CD4-positive, alpha-beta T cell (primary cell): ENCODE measurements at places on chromosomes 3 and 15.

DNA sequence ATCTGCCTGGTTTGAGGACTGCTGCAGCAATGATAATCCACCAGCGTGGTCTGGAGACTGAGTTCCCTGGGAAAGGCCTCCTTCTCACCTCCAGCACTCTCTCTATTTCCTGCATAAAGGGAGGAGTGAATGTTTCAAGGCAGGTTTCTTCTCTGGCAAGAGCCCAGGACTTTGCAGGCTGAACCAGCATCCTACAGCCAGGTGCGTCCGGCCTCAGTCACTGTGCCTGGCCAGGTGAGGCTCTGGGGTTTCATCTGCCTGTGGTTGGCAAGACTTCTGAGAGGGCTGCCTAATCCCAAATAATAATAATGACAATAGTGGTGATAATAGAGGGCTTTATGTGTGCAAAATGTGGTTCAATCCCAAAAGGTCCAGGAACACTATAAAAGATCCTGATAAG lies 269.0 kb upstream of the TBC1D5 start:
- no peak for DNase-seq

DNA sequence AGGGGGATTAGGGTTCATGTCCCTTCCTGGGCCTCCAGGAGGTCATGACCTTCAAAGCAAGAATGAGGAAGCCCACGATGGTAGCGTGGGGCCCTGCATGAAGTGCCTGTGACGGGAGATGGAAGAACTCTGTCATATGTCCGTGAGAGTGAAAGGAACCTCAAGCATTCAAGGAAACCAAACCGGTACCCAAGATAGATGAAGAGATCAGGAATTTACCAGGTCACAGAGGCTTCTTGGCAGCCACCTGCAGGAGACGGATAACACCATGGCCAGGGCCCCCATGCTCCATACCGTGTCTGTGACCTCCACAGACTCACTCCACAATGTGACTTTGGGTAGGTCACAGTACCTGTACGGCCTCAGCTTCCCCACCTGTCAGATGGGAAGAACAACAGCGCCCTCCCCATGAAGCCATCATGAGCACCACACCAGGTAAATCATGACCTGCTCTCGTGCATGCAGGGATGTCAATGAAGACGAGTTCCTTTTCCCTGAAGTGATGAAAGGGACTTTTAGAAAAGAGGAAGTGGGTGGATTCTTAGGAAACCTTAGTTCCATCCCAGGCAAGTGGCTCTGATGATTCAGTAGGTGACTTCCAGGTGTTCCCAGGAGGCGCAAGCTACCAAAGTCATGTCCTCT lies 23.3 kb upstream of the CYP11A1 start:
- no peak for DNase-seq

DNA sequence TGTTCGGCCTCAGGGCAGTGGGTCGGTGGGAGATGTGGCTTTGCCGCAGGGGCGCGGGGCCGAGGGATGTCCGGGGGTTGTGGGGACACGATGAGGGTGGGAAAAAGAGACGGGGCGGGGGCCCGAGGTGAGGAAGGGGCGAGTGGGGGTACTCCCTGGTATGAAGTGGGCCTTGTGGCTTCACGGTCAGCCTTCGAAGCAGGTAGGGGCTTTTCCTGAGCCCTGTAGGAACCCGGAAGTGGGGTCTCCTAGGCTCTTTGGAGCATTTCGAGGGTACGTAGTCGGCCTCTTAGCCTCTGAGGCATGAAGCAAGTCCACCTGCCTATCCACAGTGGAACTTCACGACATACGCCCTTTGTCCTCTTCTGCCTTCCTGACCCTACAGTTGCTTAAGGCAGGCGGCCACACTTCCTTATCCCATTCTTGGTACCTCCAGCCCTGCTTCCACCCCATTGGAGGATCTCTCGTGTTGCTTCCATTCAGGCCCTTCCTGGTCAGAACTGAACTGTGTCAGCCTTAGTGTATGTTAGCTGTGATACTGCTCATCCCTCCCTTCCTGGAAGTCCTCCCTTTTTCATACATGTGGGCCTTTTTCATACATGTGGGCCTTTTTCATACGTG lies 389 bp downstream of the ARPC4 start:
- DNase-seq: no peak

DNA sequence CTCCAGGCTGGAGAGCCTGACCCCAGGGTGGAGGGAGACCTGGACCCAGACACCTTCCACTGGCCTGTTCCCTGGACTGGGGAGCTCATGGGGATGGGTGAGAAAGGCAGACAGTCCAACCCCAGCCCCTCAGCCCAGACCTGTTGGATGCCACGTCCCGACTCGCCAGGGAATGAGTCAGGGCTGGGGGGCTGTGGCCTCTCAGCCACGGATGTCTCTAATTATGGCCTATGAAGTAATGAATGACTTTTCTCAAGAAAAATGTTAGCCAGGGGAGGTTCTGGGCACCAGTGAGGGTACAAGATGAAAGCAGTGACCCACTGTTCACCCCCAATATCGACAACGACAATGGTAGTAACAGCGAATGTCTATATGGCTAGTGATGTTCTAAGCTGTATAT lies 107.0 kb upstream of the RPL32 start:
- DNase-seq: no peak

GRCh38 chr3:189902230-189903186 lies 218.2 kb downstream of the P3H2 start:
- DNase-seq: no peak

- DNase-seq: no peak
These were observed 28.3 kb upstream of the PRR23E start for GRCh38 chr3:127164615-127165014.

- no peak for DNase-seq
These were observed 148.8 kb upstream of the HES1 start for GRCh38 chr3:193987186-193987585.

- DNase-seq: no peak
These were observed 28.0 kb downstream of the RFTN1 start for GRCh38 chr3:16485395-16485992.

- no peak for DNase-seq
These were observed 61.8 kb downstream of the SLC9A9 start for GRCh38 chr3:143786219-143787191.

GRCh38 chr15:54273928-54274327 lies 295.7 kb downstream of the UNC13C start:
- DNase-seq: no peak

GRCh38 chr3:197021231-197021630 lies 8.4 kb downstream of the MELTF start:
- DNase-seq: no peak

- DNase-seq: no peak
These were observed 107.0 kb downstream of the GREM1 start for GRCh38 chr15:32824777-32825176.

GRCh38 chr15:89096664-89097063 lies 8.4 kb downstream of the ABHD2 start:
- DNase-seq: no peak

DNA sequence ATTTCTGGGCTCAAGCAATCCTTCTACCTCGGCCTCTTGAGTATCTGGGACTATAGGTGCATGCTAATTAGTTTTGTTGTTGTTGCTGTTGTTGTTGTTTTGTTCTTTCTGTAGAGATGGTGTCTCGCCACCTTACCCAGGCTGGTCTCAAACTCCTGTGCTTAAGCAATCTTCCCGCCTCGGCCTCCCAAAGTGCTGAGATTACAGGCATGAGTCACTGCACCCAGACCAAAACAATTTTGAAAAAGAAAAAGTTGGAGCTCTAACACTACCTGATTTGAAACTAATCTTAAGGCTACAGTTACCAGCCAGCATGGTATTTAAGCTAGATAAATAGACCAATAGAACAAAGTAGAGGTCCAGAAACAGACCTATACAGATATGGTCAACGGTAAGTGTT lies 29.8 kb downstream of the KPNA1 start:
- DNase-seq: no peak

GRCh38 chr3:22176911-22177310 lies 425.9 kb upstream of the ZNF385D start:
- no peak for DNase-seq

GRCh38 chr3:146156095-146156494 lies 4.9 kb downstream of the PLOD2 start:
- no peak for DNase-seq

GRCh38 chr3:169676925-169677537 lies 13.5 kb upstream of the MECOM start:
- DNase-seq: no peak

DNA sequence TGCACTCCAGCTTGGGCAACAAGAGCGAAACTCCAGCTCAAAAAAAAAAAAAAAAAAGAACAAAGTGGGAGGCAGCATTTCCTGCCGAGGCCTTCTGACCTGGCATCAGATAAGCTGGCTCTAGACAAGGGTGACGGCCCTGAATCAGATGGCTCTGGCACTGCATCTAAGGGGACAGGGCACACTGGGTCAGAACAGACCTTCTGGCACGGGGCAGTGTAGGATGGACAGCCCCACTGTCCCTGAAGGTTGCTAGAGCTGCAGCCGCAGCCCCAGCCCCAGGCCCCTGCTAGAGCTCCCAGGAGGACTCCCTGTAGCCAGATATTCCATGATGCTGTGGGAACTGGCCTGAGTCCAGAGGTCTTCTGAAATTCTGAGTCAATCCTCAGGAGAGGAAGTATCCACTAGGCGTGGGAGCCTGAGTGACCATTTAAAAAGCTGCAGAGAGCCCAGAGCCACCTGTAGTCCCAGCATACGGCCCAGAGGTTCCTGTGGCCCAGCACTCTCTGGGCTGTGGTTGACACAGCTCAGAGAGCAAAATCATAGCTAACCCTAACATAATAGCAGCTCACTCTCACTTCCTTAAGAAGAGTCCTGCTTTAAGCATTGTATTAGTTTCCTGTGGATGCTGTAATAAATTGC lies 69.2 kb upstream of the MFGE8 start:
- no peak for DNase-seq

GRCh38 chr3:36475558-36475957 lies 95.3 kb downstream of the STAC start:
- DNase-seq: no peak

GRCh38 chr3:24764236-24764915 lies 269.7 kb upstream of the THRB start:
- DNase-seq: no peak

DNA sequence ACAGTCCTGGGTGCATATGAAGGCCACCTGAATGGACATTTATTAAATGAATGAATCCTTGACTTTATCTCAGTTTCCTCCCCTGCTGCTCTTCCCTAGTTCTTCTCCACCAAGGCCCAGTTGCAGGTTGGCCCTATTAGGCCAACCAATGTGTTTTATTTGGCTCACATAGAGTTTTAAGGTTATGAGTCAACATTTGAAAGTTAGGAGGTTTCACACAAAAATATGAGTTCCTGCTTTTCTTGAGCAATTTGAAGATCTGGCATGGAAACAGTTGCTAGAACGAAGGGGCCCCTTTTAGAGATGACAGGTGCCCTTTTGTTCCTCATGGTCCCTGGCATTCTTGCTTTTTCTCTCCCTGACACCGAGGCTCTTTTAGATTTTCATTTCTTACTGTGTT lies 83.0 kb upstream of the PDZRN3 start:
- no peak for DNase-seq

GRCh38 chr3:27176256-27176655 lies 192.9 kb downstream of the NEK10 start:
- DNase-seq: no peak

- no peak for DNase-seq
These were observed 68.5 kb downstream of the CHSY1 start for GRCh38 chr15:101183226-101183930.

DNA sequence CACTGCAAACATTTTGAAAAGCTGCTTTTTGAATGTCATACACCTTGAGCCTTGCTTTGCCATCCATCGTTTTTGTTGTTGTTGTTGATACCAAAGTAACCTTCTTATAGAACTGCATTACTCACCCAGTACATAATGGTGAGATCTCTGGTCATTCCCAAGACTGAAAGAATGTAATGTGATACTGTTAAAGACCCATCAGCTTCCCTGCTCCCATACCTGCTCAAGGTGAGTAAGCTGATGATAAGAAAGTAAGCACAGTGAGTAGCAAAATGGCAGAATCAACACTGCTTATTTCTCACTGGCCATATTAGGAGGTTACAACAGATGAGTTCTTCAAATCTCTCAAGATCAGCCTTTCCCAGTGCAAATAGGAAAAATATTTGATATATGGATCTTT lies 89.8 kb downstream of the CADPS start:
- no peak for DNase-seq

- no peak for DNase-seq
These were observed 695.4 kb downstream of the FHIT start for GRCh38 chr3:60555686-60556354.

DNA sequence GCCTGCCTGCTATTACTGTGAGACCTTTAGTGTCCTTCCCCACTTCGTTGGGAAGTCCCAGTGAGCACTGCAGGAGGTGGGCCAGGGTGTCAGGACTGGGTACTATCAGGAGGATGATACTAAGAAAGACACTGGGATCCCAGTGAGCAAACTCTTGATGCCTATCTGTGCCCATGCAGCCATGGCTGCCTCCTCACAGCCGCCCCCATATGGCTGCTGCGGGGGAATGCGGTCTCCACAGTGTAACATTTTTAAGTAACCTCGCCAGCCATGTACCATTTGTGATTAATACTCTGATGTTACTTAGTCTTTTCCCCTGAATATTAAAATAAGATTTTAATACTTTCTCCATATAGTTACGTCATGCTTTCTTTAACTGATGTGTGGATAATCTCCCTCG lies 312.2 kb downstream of the RYR3 start:
- no peak for DNase-seq

- no peak for DNase-seq
These were observed 2.2 kb downstream of the EFHB start for GRCh38 chr3:19931767-19932188.

GRCh38 chr3:13776253-13777050 lies 103.4 kb downstream of the WNT7A start:
- DNase-seq: no peak

GRCh38 chr3:97930018-97930417 lies 42.2 kb downstream of the RIOX2 start:
- DNase-seq: no peak

GRCh38 chr3:18061737-18062656 lies 319.6 kb upstream of the TBC1D5 start:
- no peak for DNase-seq
